ENCODE measurements at places on chromosomes 2 and 18.

- DNase-seq: peak; percentile 50
- no peaks in the 10 kb centered on the region for H3K36me3 ChIP-seq
- H3K4me3 ChIP-seq: no peak overlapping the region
- H3K4me1 ChIP-seq: no peaks in the 10 kb centered on the region
- H3K27me3 ChIP-seq: no peaks in the 10 kb centered on the region
- no peak overlapping the region for H3K27ac ChIP-seq
These were observed 70.8 kb downstream of the RTP5 start for GRCh38 chr2:241940329-241940728.

- no peaks in the 10 kb centered on the region for H3K4me1 ChIP-seq
- H3K27ac ChIP-seq: no peak overlapping the region
- peak; percentile 34 for DNase-seq
- peaks cover 18% of the 10 kb centered on the region for H3K36me3 ChIP-seq
- no peaks in the 10 kb centered on the region for H3K27me3 ChIP-seq
- H3K4me3 ChIP-seq: peak overlapping the region; percentile 51
These were observed 1.8 kb upstream of the TBR1 start for GRCh38 chr2:161414042-161415033.

GRCh38 chr18:36734596-36734995, 94.2 kb downstream of the TPGS2 start:
- no peaks in the 10 kb centered on the region for H3K4me1 ChIP-seq
- no peaks in the 10 kb centered on the region for H3K27me3 ChIP-seq
- DNase-seq: no peak
- H3K36me3 ChIP-seq: no peaks in the 10 kb centered on the region
- no peak overlapping the region for H3K4me3 ChIP-seq

- H3K36me3 ChIP-seq: no peaks in the 10 kb centered on the region
- H3K27ac ChIP-seq: no peak overlapping the region
- H3K4me3 ChIP-seq: no peak overlapping the region
These were observed 132.4 kb upstream of the GPC1 start for GRCh38 chr2:240302933-240303595.

- H3K27ac ChIP-seq: no peak overlapping the region
- H3K4me1 ChIP-seq: peaks cover 11% of the 10 kb centered on the region
- no peak overlapping the region for H3K4me3 ChIP-seq
- peak; percentile 47 for DNase-seq
- H3K27me3 ChIP-seq: no peaks in the 10 kb centered on the region
These were observed 64.3 kb downstream of the ACKR3 start for GRCh38 chr2:236633775-236634560.

DNA sequence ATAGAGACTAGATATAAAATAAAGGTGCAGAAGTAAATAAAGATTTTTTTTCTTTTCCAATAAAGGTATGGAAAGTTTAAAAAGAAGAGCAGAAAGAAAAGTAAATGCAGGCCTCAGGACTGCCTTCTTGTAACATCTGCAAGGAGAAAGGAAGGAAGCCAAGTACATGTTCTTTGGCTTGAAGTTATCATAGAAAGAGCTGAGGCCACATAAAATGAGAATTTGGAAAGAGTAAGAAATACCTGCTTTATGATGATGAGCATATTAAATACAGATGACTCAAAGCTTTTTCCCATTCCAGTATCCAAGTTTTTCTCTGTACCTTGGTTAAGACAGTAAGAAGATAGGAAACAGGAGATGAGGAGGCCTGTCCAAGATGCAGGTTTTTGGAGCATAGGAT, 25.3 kb upstream of the UBE2E3 start:
- no peaks in the 10 kb centered on the region for H3K4me1 ChIP-seq
- no peaks in the 10 kb centered on the region for H3K36me3 ChIP-seq
- H3K27ac ChIP-seq: no peak overlapping the region
- H3K4me3 ChIP-seq: no peak overlapping the region
- no peaks in the 10 kb centered on the region for H3K27me3 ChIP-seq

DNA sequence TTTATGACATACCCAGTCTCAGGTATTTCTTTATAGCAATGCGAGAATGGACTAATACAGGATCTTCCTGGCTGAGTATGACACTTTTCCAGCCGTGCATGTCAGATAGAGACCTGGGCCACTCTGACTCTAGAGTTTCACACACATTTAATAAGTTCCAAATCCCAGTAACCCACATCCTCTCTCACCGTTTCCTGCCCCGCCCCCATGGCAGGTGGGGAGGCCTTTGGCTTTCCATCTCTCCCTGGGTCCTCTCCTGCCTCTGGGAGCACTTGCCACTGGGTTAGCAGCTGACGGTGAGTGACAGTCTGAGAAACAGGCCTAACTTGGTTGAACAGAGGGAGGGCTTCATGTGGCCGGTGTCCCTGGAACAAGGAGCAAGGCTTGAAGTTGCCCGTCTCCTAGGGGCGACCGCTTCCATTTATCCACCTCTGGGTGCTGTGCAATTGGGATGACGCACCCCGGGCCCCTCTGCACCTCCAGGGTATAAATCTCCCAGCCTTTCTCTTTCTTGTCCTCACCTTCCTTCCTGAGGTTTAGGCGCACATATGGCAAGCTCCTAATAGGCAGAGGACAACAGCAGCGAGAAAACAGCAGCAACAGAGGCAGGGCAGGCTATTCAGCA, 152.7 kb upstream of the HDAC4 start:
- H3K27ac ChIP-seq: no peak overlapping the region
- H3K36me3 ChIP-seq: no peaks in the 10 kb centered on the region
- H3K4me3 ChIP-seq: no peak overlapping the region
- peaks cover 34% of the 10 kb centered on the region for H3K27me3 ChIP-seq
- no peaks in the 10 kb centered on the region for H3K4me1 ChIP-seq

DNA sequence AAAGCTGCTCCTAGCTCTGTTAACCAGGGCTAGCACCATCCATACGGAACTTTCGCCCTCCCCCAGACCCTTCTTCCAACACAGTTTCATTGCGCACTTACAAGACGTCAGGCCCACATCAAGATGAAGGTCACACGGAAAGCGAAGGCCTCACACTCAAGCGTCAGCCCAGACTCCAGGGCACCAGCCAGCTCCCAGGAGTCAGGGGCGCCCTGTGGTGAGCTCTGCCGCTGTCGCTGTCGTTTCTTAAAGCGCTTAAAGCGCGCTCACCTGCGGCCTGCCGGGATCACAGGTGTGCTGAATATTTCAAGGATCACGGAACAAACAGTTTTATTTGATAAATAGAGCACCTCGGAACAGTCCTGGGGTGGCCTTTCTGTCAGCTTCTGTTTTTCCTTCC, 163.1 kb downstream of the CDH20 start:
- no peaks in the 10 kb centered on the region for H3K36me3 ChIP-seq
- H3K27me3 ChIP-seq: no peaks in the 10 kb centered on the region
- no peaks in the 10 kb centered on the region for H3K4me1 ChIP-seq
- H3K4me3 ChIP-seq: no peak overlapping the region
- no peak overlapping the region for H3K27ac ChIP-seq

- H3K36me3 ChIP-seq: no peaks in the 10 kb centered on the region
- H3K27me3 ChIP-seq: no peaks in the 10 kb centered on the region
- DNase-seq: no peak
- H3K4me1 ChIP-seq: no peaks in the 10 kb centered on the region
These were observed 457.3 kb downstream of the ADCYAP1 start for GRCh38 chr18:1361936-1362335.

GRCh38 chr2:127025359-127026166, 81.4 kb downstream of the BIN1 start:
- no peaks in the 10 kb centered on the region for H3K36me3 ChIP-seq
- H3K4me1 ChIP-seq: no peaks in the 10 kb centered on the region
- no peak overlapping the region for H3K27ac ChIP-seq
- H3K4me3 ChIP-seq: peak overlapping the region; percentile 32
- no peaks in the 10 kb centered on the region for H3K27me3 ChIP-seq
- peak; percentile 42 for DNase-seq
